ENCODE measurements at places on chromosomes 12 and 14. TPM values are rescaled to one million over a fixed set of nuclear protein-coding genes. Genes with fewer than 3 reads are reported as not detected.

Gene CLEC4C
- total RNA-seq = 0.33 TPM

Gene LRRIQ1
- total RNA-seq = 0.05 TPM

Gene EAPP
- 22.3 TPM for total RNA-seq

Gene CFL2
- 37.2 TPM for total RNA-seq

Gene CIROP
- not detected for total RNA-seq

Gene HOTAIR
- not detected for total RNA-seq

Gene MSI1
- not detected for total RNA-seq

Gene PLBD1
- 3.8 TPM for total RNA-seq

Gene CLEC1A
- total RNA-seq = 0.09 TPM

Gene RFX4
- total RNA-seq = not detected

Gene RNASE3
- total RNA-seq = not detected

Gene RNF212B
- total RNA-seq = 0.17 TPM

Gene ENDOU
- total RNA-seq = not detected

Gene FRS2
- total RNA-seq = 22.2 TPM

Gene MFAP5
- not detected for total RNA-seq

Gene COPS7A
- total RNA-seq = 26.0 TPM

Gene KIAA0586
- 9.9 TPM for total RNA-seq

Gene TMEM30B
- total RNA-seq = 3.9 TPM

Gene MYH6
- total RNA-seq = 0.05 TPM

Gene ACVR1B
- total RNA-seq = 21.9 TPM

Gene ADGRD1
- 5.8 TPM for total RNA-seq

Gene ARHGAP9
- total RNA-seq = 7.7 TPM

Gene LBHD2
- total RNA-seq = 0.47 TPM

Gene PTPRO
- 3.3 TPM for total RNA-seq

Gene RNU6-8
- not detected for total RNA-seq

Gene KRT3
- total RNA-seq = not detected

Gene P2RX7
- 3.2 TPM for total RNA-seq

Gene HCAR1
- total RNA-seq = 0.19 TPM

Gene SIX6
- not detected for total RNA-seq

Gene ACOT4
- total RNA-seq = 2.5 TPM

Gene PLEKHD1
- 0.05 TPM for total RNA-seq

Gene BCL7A
- total RNA-seq = 8.3 TPM

Gene HNF1A
- 12.8 TPM for total RNA-seq
